ENCODE measurements at places on chromosomes 16 and 17.
A peak's percentile ranks its signal among the peaks of the same experiment; 100 is the strongest.

DNA sequence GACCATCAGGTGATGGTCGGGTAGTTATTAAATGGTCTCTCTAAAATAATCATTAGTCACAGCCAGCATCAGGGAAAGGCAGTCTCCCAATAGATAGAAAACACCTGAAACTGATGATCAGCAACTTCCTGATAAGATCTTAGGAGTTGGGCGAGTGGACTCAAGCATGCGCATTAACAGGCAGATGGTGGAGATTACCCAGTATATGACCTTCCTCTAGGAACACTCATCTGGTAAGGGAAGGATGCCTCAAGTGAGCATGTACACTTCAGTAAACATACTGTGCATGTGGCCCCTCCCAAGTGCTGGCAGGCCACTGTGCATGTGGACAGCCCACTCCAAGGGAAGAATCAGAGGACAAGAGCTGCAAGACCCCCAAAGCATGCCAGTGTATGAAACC lies 105.9 kb downstream of the ABCC12 start:
- DNase-seq: no peak

DNA sequence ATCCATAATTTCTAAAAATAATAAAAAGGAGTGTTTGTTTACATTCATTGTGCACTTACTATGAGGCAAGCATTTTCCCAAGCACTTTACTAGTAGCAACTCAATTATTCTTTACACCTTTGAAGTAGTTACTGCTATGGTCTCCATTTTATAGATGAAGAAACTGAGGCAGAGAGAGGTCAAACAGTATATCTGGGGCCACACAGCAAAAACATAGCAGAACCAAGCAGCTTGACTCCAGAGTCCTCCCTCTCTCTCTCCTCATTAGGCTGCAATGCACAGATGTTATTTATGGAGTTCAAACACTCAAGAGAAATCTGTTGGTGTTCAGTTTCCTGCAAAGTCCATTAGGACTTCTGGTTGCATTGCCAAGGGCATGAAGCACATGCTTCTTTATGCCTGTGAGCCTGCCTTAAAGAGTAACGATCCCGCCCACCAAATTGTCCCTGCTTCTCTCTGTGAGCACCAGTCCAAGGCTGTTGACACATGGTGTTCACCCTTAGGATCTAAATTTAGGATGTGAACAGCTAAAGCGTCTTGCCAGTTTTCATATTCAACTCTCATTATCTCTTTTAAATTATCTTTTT lies 44.0 kb downstream of the GPRC5B start:
- DNase-seq: no peak

- DNase-seq: peak; percentile 44
Observed at GRCh38 chr17:14199601-14200000, 37.1 kb downstream of the CDRT15 start.

DNA sequence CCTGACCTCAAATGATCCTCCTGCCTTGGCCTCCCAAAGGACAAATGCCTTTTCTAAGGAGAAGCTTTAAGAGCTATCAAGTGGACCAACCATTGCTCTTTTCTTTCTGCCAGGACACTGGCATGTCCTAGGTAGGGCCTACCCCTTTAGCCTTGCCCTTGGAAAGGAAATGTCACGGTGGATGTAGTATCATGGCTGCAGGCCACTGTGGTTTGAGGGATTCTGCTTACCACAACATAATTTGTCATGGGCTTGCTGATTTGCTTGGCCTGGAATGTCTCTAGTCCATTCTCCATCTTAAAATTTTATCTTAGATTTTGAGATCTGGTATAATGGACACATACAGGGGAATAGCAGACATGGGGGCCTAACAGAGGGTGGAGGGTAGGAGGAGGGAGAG lies 6.0 kb downstream of the KRT20 start:
- no peak for DNase-seq

DNA sequence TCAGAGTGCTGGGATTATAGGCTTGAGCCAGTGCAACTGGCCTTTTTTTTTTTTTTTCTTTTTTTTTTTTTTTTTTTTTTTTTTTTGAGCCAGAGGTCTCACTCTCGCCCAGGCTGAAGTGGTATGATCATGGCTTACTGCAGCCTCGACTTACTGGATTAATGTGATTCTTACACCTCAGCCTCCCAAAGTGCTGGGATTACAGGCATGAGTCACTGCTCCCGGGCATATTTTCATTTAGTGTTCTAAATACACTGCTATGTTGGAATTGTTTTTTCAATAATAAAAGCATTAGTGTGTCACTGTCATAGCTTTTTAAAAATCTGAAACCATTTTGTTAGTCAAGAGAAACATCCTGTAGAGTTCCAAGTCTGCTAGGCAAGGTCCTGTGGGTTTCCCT lies 40.3 kb downstream of the NDE1 start:
- DNase-seq: no peak

GRCh38 chr16:56795011-56795410 lies 65.1 kb downstream of the NUP93 start:
- DNase-seq: no peak

DNA sequence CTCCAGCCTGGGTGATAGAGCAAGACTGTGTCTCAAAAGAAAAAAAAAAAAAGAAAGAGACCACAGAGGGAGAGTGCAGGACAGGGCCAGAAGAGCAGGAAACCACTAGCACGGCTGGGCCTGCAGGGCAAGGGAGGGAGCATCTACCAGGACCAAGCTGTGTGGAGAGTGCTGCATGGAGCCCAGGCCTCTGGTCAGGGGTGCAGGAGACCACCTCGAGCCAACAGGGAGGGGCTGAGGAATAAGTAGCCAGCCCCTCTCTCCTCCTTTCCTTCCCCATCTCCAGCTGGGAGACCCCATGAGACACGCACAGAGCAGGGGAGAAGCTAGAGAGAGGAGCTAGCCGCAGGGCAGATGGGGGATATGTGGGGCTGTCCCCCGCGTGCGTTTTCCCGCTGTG lies 67.0 kb upstream of the DNAH17 start:
- peak; percentile 58 for DNase-seq

DNA sequence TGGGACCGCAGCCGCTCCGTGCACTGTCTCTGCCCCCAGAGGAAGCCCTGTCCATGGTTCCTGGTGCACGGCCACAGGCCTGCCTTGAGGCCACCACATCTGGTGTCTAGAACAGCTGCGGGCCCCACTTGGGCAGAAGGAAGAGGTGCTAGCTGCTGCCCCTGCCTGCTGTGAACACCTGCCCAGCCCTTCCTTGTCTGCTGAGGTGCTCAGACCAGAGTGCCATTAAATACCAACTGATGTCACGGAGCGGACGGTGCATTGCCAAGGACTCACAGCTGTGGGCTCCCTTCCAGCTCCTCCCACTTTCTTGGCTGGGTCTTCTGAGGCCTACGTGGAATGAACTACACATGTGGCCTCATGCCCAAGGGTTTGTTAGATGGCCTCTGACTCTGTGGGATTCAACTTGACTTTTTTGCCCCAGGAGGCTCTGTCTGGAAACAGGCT lies 146.1 kb downstream of the RAB11FIP4 start:
- DNase-seq: no peak

- DNase-seq: no peak
Observed at GRCh38 chr16:59988591-59988990, 1254.5 kb upstream of the GOT2 start.

DNA sequence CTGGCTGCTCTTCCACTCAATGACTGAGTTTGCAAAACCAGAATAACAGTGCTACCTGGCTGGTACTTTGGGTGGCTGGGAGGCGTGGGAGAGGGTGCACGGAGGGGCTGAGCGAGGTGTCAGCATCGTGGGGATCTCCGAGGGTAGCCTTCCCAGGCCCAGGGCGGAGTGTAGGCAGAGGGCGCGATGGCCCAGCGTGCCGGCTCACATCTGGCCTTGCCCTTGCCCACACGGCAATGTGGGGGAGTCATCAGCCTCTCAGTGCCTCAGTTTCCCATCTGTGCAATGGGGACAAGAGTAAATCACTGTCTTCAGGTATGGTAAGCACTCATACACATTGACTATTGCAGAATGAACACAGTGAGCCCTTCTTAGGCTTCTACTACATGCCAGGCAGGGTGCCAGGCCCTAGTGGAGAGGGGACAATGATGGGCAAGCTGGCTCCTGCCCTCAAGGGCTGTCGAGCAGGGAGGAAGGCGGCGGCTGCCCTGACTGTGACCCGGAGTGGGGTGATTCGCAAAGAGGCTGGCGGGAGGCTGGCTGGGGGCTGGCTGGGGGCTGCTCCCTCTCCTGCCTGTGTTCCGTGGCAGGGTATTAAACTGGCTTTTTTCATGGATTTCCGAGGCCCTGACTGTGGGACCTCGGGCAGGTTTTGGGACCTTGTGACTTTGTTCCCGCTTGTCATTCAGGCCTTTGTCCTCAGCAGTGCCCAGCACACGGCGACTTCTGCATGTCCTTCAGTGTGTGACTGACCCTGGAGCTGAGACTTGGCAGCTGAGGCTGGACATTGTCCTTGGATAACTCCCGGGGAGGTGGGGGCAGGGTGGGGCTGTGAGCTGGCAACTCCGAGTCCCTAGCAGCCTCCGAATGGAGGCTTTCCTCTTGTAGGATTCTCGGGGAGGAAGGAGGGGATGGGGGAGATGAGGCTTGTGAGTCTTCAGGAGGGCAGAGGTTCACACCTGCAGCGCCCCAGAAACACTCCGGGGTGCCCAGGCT lies 243.1 kb downstream of the SEC14L1 start:
- DNase-seq: no peak
